ENCODE measurements at places on chromosomes 5 and 9. TPM values are rescaled to one million over a fixed set of nuclear protein-coding genes. Genes with fewer than 3 reads are reported as not detected.
A peak's percentile ranks its signal among the peaks of the same experiment; 100 is the strongest.

DNA sequence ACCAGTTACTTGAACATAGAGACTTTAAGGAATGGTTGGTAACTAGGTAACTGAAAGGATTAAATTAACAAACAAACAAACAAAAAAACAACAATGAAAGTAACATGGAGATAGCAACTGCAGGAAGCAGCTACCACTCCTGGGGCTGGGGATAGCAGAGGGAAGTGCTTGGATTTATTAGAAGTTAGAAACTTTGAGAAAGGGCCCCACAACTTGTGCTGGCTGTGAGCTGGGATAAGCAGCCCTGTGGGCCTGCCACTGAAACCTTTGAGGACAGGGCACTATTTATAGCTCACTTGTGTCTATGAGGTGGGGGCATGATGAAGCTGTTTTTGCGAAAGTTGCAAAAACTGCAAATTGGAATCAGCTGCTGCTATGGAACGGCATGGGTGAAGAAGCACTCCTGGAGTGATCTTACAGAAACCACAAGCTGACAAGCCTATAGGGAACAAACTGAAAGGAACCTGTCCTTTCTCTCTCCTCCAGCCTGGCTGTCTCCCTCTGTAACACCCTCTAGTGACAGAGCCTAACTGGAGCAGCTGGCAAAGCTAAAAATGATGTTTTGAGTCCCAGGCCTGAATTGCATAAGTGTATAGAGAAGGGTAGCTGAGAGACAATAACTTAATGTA is 91.4 kb upstream of the RANBP6 start:
- DNase-seq = peak; percentile 57

DNA sequence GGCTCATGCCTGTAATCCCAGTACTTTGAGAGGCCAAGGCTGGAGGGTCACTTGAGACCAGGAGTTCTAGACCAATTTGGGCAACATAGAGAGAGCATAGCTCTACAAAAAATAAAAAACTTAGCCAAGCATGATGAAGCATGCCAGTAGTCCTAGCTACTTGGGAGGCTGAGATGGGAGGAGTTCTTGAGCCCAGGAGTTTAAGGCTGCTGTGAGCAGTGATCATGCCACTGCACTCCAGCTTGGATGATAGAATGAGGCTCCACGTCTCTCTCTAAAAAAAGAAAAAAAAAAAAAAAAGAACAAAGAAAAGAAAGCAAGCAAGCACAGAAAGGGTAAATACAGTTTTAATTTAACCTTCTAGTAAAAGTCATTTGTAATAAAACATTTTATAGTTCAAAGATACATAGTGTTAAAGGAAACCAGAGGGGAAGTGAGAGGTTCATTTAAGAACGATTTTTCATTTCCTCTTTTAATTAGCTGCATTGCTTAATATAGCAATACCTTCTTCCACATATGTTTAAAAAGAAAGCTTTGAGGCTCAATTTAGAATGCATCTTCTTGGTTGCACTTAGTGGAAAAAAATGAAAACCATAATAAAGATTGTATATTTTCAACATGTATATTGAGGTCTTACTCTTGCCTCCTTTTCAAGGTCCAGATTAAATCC is 14.9 kb downstream of the GAPT start:
- no peak for DNase-seq

DNA sequence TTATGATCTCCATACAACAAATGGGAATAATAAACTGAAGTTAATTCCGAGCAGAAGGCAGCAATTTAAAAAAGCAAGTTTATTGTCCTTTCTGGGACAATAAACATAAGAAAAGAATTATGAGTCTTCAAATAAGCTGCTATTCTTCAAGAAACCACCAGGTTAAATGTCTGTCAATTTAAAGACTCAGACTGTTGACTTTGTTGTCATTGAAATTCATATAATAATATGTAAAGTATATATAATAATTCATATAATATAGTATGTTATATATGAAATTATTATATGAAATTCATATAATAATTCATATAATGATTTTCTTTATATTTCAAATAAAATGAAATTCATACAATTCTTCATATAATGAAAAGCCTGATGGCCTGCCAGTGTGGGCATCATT is 497.5 kb upstream of the RGMB start:
- no peak for DNase-seq

DNA sequence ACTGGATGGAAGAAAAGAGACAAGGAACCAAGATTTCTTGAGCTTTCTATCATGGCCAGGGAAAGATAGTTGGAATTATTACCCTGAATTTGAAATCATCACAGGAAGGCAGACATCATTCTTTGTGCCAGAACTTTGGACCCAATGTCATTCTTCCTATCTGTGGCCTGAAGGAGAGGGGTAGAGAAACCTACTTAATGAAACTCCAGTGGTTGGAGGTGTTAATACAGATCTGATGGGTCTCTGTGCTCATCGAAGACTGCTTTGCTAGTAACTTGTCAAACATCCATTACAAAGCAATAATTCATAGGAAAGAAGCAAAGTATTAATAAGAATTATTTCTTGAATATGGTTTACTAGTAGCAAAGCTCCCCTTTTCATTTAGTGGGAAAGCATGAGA is 26.9 kb downstream of the PRLR start:
- no peak for DNase-seq

- DNase-seq = no peak
Measured at GRCh38 chr5:159564031-159564430, 233.7 kb upstream of the IL12B start.

DNA sequence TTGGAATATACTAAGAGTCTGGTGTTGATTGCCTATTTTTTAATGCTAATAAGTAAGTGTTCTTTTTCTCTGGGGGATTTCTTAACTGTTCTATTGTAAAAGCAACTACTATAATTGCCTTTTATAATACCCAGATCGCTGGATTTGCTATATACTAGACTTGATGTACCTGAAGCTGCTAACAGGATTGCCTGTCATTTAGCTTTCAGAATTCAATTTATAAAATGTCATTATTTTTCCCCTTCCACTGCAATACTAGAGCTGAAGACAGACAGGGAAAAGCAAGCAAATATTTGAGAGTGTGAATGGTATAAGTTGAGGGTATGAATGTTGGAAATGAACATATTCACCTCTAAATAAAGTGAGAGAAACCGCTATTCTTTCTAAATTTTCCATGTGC is 115.5 kb downstream of the SH3GL2 start:
- DNase-seq = no peak

DNA sequence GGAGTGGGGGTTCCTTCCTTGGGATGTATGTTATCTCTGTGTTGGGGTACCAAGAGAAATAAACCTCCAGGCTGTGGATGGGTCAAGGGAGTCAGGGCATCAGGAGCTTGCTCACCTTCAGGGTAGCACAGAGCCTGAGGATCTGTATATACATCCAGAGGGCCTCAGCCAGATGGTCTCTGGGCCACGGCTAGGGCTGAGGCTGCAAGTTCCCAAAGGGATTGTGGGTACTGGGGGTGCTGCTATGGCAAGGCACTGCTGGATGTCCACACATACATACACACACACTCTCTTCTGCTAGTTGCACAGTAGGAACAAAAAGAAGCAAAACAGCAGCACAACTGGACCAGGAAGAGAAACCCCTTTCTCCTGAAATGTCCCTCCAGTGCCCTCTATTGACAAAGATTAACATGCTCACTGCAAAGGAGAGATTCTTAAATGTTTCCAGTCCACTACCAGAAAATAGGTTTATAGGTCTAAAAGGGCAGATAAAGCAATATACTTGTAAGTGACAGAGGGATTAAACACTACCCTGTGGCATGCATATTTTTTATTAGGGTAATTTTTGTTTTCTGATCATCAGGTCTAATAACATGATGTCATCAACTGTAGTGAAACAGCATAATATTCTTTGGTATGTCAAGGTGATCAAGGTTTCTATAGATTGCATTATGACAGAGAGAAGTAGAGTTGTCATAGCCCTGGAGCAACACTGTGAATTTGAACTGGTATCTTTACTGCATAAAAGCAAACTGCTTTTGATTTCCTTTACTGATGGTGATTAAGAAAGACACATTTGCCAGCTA is 56.3 kb upstream of the KCNN2 start:
- DNase-seq = peak; percentile 5

- DNase-seq = no peak
Measured at GRCh38 chr5:133992429-133993155, 12.2 kb downstream of the VDAC1 start.

DNA sequence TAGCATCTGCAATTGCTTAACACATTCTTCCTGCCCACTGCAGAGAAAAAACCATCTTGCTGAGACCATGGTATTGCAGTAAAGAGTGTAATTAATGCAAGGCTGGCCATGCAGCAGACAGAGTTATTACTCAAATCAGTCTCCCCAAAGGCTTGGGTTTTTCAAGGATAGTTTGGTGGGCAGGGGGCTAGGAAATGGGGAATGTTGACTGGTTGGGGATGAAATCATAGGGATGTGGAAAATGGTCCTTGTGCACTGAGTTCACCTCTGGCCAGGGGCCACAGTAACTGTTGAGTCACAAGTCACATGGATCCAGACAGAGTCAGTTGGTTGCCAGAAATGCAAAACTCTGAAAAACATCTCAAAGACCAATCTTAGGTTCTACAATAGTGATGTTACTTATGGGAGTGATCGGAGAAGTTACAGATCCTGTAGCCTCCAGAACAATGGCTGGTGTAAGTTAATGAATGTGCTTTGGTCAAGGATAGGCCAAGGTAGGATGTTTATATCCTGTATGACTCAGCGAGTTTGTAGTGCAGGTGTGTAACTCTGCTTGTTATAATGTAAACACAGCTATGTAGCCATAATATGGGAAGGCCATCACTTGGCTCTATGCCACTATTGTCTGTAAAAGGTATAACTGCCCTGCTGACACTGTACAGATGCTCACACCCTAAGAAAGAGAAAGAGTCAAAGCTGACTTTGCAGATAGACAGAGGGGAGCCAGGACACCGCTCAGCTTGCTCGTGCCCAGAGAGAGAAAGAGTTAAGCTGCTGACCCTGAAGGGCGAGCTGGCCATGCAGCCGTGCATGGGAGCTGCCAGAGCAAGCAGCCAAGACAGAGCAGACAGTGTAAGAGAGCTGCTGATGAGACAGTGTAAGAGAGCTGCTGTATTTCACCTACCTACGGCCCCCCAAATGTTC is 27.2 kb downstream of the C9orf152 start:
- peak; percentile 90 for DNase-seq

- DNase-seq = no peak
Measured at GRCh38 chr5:56631719-56632118, 183.6 kb upstream of the MAP3K1 start.

DNA sequence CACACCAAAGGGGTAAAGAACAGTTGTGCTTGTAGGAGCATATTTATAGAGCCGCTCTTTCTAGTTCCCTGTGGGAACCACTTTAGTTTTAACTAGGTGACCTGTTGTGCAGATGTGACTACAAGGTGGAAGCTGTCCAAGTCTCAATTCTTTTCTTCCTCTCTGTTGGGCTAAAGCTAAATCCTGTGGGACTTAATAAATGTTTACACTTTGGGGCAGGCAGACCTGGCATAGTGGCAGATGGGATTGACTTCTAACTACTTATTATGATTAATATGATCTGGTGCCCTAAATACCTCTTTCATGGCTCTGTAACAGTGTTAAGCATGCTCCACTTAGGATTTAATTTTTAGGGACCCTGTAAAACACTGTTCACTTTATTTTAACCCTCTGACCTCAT is 265.3 kb downstream of the KCTD16 start:
- DNase-seq = no peak

GRCh38 chr9:86655147-86655546 is 292.2 kb downstream of the GAS1 start:
- peak; percentile 52 for DNase-seq

- no peak for DNase-seq
Measured at GRCh38 chr5:82802954-82803353, 274.2 kb downstream of the TMEM167A start.

- DNase-seq = no peak
Measured at GRCh38 chr5:132489051-132489770, 1.4 kb downstream of the IRF1 start.

GRCh38 chr5:76715736-76716455 is at the start of gene F2R:
Gene F2R (plus strand): TSS chr5:76716126. CDS start chr5:76716308, 182 bp downstream.
- peak; percentile 78 for DNase-seq

- DNase-seq = no peak
Measured at GRCh38 chr5:176724472-176724871, 77.2 kb downstream of the TSPAN17 start.

DNA sequence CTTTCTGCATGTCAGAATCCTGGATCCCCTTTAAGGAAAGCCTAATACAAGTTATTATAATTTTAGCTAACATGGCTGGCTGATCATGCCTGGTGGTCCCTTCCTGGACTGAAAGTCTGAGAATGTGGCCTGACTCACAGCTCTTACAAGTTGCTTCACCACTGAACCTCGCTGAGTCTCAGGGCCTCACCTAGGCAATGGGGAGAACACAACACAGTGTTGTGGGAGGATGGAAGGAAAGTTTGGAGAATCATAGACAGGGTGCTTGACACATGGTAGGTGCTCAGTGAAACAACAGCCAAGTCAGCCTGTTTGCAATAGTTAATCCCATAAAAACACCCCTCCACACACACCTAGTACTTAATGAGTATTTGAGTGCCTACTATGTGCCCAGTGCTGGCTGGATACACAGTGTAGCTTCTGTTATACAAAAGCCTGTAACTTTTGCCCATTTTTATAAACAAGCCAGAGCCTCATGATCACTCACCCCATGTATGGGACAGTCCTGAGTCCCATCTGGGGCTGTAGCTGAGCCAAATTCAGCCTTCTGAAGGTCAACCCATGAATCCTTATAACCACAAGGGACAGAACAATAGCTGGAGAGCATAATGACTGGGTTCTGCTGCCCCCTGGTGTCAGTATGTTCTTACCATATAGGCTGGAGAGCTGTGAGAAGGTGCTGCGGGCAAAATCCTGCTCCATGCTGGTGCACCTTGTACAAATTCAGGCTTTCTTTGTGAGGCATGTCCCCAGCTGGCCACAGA is 3.9 kb downstream of the ACSL6 start:
- DNase-seq = peak; percentile 85

- DNase-seq = no peak
Measured at GRCh38 chr9:137041124-137041523, 4.9 kb downstream of the NPDC1 start.

GRCh38 chr5:91103353-91104061 is 279.6 kb downstream of the ARRDC3 start:
- peak; percentile 72 for DNase-seq

GRCh38 chr5:88644676-88645075 is 238.3 kb downstream of the MEF2C start:
- DNase-seq = no peak

- DNase-seq = no peak
Measured at GRCh38 chr5:150816946-150817345, 29.4 kb upstream of the IRGM start.

The DOCK2 gene
- total RNA-seq = 4.6 TPM

The MLANA gene
- not detected for total RNA-seq

The PNPLA7 gene
- 5.4 TPM for total RNA-seq

The PCAT7 gene
- 0.09 TPM for total RNA-seq

The FOXD4L4 gene
- total RNA-seq = 0.09 TPM

The RELL2 gene
- 6.6 TPM for total RNA-seq

The MTAP gene
- total RNA-seq = 14.4 TPM

The LCN12 gene
- total RNA-seq = not detected

The MRPL41 gene
- 81.1 TPM for total RNA-seq

The PCDHA9 gene
- total RNA-seq = 0.49 TPM

The PRDM9 gene
- total RNA-seq = not detected

The CNTFR gene
- total RNA-seq = not detected

The SSNA1 gene
- total RNA-seq = 51.5 TPM

The OTULINL gene
- total RNA-seq = 0.33 TPM

The CATSPER3 gene
- 0.09 TPM for total RNA-seq

The CDO1 gene
- total RNA-seq = 7.0 TPM

The DIRAS2 gene
- 1.6 TPM for total RNA-seq
